ENCODE measurements at places on chromosomes 1 and 21.
A peak's percentile ranks its signal among the peaks of the same experiment; 100 is the strongest.

DNA sequence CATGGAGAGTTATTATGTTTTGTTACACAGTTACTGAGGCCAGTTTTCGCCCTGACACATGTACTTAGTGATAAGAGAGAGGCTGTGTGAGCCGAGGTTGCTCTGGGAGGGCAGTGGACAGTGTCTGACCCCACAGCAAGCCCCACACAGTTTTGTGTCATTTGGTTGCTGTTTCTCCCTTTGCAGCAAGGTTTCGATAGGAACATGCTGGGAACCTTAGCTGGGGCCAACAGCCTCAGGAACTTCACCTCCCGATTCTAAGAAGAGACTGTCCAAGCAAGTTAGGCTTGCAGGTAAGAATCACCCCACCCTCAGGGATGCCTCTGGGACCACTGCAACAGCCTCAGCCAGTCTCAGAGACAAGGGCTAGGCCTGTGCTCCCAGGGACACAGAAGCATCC is 45.3 kb downstream of the PKP1 start:
- DNase-seq = no peak

DNA sequence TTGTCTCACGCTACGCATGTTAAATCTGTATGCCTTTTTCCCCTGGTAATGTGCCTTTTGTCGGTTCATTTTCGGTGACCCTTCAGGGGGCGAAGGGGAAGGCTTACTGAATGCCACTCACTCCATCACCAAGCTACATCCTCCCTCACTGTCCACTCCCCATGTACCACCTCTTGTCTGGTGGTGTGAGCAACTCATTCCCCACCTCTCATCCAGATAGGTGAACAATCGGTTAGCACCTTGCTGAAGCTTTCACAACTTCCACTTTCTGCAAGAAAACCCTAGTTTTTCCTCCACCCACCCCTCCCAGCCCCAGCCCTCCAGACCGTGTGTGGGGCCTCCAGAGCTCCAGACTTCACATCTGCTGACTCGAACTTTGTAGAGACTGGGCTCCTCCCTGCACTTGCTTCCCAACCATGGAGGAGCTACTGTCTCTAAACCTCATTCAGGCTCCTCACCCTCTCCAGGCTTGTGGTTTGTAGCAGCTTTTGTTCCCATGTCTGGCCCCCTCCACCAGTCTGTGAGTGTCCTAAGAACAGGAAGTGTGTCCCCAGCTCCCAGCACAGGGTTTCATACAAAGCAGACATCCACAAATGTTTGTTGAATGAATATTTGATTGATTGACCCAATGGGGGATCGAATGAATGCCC is 48.4 kb upstream of the RUNX3 start:
- DNase-seq = no peak

DNA sequence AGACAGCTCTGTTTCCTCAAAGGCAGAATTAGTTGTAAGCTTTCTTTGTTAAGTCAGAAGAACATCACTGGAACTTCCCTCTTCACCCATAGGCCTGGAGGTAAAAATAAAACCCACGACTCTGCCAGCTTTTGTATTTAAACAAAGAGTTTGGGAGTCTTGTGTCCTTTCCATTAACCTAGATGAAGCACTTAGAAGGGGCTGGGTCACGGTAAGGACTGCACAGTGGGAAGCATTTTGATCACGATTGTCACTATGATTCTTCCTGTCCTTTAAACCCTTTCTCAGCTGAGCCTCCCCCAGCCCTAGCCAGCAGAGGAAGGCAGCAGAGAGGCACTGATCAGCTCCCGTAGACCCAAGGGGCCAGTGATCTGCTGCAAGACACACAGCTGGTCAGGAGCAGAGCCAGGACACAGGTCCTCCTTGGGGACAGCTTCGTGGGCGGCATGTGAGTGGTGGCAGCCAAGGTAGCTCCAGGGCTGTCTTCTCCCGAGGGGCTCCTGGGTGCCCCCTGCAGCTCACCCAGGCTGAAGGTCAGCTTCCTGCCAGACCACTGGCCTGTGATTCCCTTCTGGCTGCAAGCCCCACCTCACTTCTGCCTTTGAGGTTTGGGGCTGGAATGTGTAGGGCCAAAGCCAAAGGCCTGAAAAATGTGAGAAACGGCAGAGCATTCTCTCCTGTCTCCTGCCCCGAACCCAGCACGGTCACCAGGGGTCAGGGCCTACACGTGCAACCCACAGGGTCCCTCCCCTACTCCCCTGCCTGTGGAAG is 4.0 kb upstream of the LAPTM5 start:
- DNase-seq = no peak

DNA sequence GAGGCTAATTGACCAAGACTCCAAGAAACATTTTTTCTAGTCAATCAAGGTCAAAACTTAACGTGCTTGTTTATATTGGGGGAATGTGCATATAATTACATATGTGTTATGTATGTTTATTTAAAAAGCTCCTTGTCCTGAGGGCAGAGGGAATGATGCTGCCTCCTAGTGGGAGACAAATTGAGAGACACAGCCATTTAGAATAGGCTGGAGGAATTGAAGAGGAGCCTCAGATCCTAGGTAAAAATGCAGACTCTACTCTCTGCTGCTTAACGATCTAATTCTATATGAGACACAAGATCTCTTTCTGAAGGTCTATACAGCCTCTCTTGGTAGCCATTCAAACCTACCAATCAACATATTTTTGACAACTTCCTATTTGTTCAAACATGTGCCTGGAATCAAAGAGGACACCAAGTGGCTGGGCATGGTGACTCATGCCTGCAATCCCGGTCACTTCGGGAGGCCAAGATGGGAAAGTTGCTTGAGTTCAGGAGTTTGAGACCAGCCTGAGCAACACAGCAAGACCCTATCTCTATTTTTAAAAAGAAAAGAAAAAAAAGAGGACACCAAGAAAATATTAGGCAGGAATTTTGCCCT is 136.6 kb upstream of the ZNF648 start:
- peak; percentile 60 for DNase-seq

GRCh38 chr1:41192456-41193178 is 49.5 kb downstream of the SCMH1 start:
- DNase-seq = peak; percentile 61

- no peak for DNase-seq
Measured at GRCh38 chr1:204584699-204585372, 68.6 kb downstream of the MDM4 start.

DNA sequence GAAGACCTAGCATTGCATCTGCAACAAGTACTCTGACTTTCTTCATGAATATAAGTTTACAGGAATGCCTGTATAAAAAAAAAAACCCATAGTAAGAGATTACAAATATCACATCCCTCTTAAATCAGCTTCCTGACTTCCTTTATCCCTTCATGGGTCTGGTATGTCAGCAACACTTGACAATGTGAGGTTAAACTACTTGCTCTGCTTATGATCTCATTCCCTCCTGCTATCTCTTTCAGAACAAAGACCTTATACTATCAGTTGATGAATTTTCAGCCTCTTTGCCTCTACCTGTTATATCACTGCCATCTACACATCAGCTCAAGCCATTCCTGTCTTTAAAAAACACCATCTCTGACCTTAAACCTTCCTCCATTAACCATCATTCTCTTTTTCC is 130.9 kb upstream of the SAMSN1 start:
- no peak for DNase-seq

GRCh38 chr1:154326546-154327465 is 1.5 kb downstream of the ATP8B2 start:
- peak; percentile 80 for DNase-seq

- no peak for DNase-seq
Measured at GRCh38 chr1:7266561-7266960, 481.3 kb downstream of the CAMTA1 start.

DNA sequence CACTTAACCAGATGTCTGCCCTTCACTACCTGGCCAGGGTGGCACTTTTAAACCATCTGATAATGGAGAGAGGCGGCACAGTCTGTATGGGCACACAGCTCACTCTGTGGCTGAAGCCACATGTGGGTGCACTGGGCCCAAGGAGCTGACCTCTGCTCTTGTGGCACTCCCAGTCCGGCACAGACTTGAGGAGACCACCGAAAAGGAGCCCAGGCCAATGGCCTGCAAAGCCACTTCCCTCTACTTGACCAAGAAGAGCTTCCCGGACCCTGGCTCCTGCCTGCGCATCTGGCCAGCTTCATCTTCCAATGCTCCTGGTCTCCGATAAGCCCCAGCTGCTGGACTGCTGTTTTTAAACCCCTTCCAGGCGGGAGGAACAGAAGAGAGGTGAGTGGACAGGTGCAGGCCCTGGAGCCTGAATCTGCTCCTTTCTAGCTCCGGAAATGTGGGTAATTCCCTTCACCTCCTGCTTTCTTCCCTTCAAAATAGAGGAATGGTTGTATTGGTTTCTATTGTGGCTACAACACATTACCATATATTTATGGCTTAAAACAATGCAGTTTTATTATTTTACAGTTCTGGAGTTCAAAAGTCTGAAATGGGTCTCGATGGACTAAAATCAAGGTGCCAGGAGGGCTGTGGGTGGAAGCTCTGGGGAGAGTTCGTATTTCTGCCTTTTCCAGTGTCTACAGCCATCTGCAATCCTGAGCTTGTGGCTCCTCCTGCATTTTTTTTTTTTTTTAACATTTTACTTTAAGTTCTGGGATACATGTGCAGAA is 11.6 kb downstream of the GNG4 start:
- DNase-seq = no peak

DNA sequence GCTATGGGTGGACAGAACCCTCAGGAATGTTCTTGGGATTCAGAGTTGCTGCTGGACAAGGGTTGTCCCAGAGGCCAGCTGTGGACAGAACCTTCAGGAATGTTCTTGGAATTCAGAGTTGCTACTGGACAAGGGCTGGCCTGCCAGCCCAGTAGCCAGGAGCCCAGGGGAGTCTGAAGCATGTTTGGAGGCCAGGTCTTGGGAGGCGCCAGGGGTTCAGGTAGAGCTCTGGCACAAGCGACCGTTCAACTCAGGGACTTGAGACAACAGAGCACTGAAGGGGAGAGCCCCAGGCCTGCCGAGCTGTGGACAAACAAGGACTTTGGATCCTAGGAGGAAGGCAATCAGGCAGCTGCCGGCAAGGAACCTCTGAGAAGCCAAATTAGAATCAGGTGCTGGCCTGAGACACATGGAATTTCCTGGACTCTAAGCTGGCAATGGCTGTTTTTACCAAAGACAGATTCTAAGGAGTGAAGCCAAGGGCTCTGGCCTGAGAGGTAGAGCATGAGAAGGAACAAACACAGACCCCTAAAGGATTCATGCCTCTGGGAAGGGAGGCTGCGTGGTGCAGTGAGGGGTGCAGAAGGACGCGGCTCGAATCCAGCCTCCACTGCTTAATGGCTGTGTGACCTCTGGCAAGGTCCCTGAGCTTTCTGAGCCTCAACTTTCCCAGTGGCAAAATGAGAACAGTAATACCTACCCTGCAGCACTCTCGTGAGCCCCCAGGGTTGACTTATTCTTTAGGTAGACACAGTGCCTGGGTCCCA is 13.4 kb downstream of the PLA2G5 start:
- no peak for DNase-seq

DNA sequence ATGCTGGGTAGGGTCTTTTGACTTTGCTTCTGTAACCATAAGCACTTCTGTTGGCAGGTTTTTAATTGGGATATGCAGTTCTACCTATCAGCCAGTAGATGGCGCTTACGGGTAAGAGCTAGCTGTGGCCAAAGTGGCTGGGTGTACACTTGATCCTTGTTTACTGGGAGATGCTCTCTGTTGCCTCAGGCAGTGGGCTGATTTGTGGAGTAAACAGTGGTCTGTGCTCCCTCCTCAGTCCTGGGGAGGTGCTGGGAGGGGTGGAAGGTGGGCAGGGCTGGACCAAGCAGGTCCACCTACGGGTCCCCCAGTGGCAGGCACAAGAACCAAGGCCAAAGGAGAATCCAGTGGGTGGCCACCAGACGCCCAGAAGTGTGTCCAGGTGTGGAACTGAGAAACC is 43.4 kb downstream of the RALGPS2 start:
- peak; percentile 63 for DNase-seq

DNA sequence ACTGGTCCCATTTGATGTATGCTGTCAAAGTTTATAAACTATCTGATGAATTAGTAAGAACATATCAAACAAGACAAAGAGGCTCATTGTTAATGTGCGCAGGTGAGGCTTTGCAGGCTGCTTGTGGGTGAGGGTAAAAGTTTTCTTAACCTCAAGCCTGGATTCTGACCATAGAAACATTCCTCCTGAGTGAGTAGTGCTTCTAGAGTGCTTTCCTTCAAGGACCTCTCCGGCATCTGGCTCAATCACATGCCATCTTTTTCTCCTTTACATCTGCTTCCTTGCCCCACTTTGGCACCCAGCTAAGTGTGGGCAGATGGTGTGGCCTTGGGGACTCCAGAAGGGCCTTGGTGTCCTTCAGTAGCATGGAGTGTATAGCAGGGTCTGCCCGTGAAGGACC is 104.0 kb downstream of the ROR1 start:
- peak; percentile 74 for DNase-seq

DNA sequence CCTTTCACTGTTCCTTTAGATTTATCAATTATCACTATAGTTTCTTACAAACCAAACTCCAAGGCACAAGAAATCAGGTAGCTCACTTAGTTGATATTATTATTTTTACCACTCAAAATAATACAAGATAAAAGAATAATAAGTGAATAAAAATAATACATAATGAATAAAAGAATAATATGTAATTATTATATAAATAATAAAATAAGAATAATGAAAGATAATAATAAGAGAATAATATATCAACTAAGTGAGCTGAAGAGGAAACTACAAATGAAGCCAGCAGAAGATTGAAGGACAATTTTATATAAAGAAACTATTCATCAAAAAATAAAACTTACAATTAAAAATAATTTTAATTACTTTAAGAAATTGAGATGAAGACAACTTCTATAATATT is 90.6 kb downstream of the LRRIQ3 start:
- DNase-seq = no peak

GRCh38 chr1:234555390-234556024 is 54.5 kb downstream of the IRF2BP2 start:
- no peak for DNase-seq

- DNase-seq = peak; percentile 22
Measured at GRCh38 chr1:214843281-214843680, 239.3 kb upstream of the KCNK2 start.

DNA sequence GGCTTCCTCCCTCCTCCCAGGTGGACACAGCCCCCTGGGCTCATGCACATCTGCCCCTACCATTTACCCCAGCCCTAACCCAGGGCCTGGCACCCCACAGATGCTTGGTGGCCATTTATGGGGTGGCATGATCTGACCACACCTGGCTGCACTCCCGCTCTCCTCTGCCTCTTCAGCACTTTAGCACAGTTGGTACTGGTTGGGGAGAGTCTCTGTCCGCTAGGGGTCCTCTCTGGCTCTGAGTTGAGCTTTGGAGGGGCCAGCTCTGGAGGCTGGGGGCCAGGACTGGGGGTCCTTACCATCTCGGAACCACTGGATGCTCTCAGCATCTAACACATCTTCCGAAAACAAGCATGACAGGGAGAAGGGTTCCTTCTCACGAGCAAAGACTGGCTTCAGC is 17.4 kb downstream of the MYOM3 start:
- DNase-seq = no peak

Measured in adipocyte (in vitro differentiated cells).